ENCODE measurements at places on chromosomes 16 and 17. TPM values are rescaled to one million over a fixed set of nuclear protein-coding genes. Genes with fewer than 3 reads are reported as not detected.

DNA sequence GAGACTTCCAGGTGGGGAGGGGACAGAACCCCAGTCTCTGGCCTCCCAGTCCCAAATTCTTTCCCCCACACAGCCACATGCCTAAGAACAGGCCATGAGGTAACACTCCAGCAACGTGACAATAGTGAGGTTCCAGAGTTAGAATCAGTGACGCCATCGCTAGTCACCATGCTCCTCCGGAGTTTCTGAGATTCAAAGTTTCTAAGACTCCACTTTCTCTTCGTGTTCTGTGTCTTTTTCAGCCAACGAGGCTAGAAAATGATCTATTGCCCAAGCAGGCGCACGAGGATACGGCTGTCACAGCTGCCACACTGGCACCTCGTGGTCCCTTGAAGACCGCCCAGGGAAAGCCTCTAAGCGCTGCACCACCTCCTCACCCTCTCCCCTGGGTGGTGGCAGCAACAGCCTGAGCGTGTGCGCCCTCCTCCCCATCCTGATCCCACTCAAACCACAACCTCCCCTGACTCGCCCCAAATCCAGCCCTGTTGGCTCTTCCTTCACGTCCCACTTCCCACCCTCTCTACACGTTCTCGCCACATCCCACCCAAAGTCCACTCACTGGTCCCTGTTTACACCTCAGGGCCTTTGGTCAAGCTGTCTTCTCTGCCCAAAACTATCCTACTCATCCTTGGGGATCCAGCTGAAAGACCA lies 1.0 kb downstream of the MCRIP1 start:
- H3K27ac ChIP-seq: peak overlapping the region; percentile 96
- peak; percentile 54 for DNase-seq
- no peaks in the 10 kb centered on the region for H3K36me3 ChIP-seq
- no peaks in the 10 kb centered on the region for H3K27me3 ChIP-seq
- H3K4me3 ChIP-seq: peak overlapping the region; percentile 98

KRTAP1-1 gene
- not detected for total RNA-seq

CALB2 gene
- not detected for total RNA-seq

DNA sequence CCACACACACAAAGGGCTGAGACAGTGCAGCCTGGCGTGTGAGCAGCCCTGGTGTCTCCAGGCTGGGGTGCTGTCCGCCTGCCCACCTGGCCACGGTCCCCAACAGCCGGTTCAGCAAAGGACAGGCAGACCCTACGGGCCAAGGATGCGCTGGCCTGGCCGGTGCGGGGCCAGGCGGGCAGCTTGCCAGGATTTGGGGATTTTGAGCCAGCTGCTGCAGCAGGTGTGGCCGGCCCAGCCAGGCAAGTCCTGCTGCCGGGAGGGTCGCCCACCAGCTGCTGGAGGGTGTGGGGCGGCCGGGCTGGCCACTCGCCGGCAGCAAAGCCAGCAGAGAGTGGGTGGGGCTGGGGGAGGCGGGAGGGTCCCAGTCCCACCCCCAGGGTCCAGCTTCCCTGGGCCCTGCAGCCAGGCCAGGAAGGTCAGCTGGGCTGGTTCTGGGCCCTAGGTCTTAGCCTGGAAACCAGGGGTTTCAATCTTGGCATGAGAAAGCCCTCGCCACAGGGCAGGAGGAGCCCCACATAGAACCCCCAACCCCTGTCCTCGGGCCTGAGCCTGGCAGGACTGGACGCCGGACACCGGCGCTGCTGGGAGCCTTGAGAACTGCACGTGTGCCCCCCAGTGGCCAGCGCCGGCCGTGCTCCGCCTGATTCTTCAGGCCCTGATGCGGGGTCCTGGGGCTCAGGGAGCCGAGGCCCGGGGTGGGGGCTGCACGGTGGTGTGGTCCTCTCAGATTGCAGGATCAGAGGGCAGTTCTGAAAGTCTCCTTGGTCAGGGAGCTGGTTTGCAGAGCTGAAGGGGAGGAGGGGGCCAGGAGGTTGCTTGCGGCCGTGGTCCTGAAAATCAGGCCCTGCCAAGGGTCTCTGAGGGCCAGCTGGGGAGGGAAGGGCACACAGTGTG lies 17.6 kb upstream of the SSTR5 start:
- H3K4me3 ChIP-seq: no peak overlapping the region
- H3K36me3 ChIP-seq: peaks cover 4% of the 10 kb centered on the region
- H3K27ac ChIP-seq: no peak overlapping the region
- DNase-seq: peak; percentile 52
- H3K4me1 ChIP-seq: no peaks in the 10 kb centered on the region

GRCh38 chr17:40932608-40933007 lies 4.8 kb downstream of the KRT23 start:
- no peak overlapping the region for H3K27ac ChIP-seq
- no peaks in the 10 kb centered on the region for H3K4me1 ChIP-seq

DNA sequence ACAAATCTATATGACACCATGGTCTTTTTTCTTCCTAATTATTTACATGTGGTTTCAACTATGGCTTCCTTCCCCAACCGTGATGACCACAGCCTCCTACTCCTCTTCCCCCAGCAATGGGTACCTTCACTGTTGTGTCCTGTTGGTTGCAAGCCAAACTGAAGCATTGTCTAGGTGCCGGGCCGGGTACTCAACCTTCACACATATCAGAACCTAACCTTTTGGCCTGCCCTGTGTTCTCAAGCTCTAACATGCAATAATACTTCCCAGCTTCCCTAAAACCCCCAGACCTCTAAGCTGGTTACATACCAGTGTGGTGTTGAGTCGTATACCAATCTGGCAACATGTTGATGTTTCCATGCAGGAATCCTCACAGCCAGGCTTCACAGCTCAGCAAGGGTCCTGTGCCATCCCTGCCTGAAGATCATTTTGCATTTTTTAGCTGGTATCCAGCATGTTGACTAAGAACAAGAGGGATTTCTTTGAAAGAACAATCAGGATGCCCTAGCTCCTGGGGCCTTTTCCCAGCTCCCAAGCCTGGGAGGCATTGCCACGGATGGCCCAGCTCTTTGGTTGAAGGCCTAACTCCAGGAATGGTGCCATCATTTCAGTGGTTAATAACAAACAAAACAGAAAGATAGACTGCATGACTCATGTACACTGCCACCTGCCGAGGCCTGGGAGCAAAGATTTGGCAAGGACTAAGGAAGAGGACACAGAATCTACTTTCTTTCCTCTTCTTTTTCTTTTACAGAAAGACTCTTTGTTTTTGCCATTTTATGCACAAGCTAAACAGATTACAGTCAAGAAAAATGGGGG lies 373.7 kb upstream of the SALL1 start:
- H3K36me3 ChIP-seq: no peaks in the 10 kb centered on the region
- H3K27me3 ChIP-seq: no peaks in the 10 kb centered on the region
- DNase-seq: no peak
- no peak overlapping the region for H3K4me3 ChIP-seq

DNA sequence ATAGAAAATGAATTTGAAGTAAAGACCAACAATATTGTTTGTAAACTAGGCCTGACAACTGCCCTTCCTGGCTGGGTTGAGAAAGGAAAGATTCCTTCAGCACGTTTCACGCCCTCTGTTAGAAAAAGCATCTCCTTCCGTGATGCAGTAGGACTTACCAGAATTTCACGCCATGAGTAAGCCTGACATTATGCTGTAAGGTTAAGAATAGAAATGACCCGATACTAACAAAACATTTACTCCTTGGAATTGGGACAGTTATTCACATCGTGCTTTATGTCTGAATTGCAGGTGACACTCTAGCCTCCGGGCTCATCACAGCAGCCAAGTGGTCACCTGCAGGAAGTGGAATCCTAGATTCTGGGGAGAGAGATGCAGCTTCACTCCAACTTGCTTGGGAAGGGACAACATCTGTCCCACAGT lies 17.5 kb downstream of the MARCHF10 start:
- peaks cover 5% of the 10 kb centered on the region for H3K36me3 ChIP-seq
- H3K4me1 ChIP-seq: peaks cover 10% of the 10 kb centered on the region
- peaks cover 27% of the 10 kb centered on the region for H3K27me3 ChIP-seq
- no peak for DNase-seq
- no peak overlapping the region for H3K4me3 ChIP-seq

GRCh38 chr17:76772842-76773525 lies 35.1 kb downstream of the MFSD11 start:
- peak overlapping the region; percentile 86 for H3K27ac ChIP-seq
- peak overlapping the region; percentile 68 for H3K4me3 ChIP-seq
- no peaks in the 10 kb centered on the region for H3K27me3 ChIP-seq
- peak; percentile 27 for DNase-seq
- H3K4me1 ChIP-seq: peaks cover 17% of the 10 kb centered on the region

DNA sequence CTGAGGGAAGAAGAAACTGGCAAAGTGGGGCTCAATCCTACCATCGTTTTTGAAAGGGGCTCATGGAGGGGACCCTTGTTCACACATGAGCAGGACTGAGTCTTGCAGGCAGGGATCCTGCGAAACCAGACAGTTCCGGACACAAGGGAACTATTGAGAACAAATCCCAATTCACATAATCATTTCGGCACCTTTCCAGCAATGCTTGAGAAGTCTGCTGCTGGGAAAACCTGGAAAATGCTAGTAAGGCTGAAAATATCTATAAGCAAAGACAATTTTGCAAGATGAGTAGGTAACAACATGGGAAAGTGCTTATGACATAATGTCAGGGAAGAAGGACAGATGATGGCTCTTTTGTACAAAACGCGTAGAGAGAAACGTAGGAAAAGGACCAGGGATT lies 52.1 kb upstream of the BPTF start:
- peaks cover 6% of the 10 kb centered on the region for H3K4me1 ChIP-seq
- no peak for DNase-seq
- H3K4me3 ChIP-seq: no peak overlapping the region
- no peak overlapping the region for H3K27ac ChIP-seq
- peaks cover 6% of the 10 kb centered on the region for H3K27me3 ChIP-seq

CETP gene
- total RNA-seq: not detected

DNA sequence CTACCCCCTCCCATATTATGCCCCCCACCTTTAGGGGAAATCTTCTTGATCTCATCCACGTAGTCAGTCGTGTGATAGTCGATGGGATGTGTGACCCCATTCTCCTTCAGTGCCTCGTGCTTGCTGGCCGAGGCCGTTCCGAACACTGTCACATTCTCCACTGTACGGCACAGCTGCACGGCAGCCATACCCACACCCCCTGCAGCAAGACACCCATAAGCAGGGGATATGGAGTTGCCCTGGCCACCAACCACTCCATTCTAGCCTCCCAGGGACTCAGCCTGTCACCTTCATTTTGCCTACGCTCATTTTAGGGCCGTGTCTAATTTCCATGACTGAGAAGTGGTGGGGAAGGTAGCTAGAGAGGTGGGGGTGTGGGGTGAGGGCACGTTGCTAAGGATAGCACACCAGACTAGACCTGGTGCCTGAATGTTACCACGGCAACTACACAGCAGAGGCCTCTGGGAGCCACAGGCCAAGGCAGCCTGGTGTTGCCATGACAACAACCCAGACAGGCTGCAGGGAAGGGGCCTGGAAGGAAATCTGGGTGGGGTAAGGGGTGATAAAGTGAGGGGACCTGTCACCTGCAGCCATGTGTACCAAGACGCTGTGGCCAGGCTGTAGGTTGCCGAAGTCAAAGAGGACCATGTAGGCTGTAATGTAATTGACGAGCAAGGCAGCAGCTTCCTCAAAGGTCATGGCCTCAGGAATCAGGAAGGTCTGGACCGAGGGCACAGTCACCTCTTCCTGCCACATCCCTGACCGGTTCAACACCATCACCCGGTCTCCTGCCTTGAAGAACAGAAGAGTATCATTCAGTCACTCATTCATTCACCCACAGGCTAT lies 4.0 kb downstream of the VAT1 start:
- no peak for DNase-seq
- H3K27me3 ChIP-seq: no peaks in the 10 kb centered on the region
- no peak overlapping the region for H3K4me3 ChIP-seq
- H3K36me3 ChIP-seq: no peaks in the 10 kb centered on the region

GRCh38 chr16:8581831-8582580 lies 8.3 kb downstream of the TMEM114 start:
- no peaks in the 10 kb centered on the region for H3K36me3 ChIP-seq
- H3K27ac ChIP-seq: no peak overlapping the region
- no peak for DNase-seq
- H3K27me3 ChIP-seq: peaks cover 32% of the 10 kb centered on the region
- no peak overlapping the region for H3K4me3 ChIP-seq

GP2 gene
- total RNA-seq: not detected

CYB5D1 gene
- total RNA-seq: 10.2 TPM

DNA sequence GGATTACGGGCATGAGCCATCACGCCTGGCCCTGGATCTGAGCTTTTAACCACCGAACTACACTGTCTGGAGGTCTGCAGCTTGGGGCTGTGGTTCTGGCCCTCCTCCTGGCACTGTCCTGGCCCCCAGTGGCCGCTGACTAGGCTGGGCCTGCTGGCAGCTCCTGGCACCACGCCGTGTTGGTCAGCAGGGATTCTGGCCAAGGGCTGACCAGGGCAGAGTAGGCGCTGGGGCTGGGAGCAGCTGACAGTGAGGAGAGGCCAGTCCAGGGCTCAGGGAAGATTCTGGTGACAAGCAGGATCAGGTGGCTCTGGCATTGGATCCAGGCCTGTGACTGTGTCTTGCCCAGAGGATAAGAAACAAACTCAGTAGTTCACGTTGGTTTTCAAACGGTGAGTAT lies 14.6 kb downstream of the EEF2K start:
- no peak overlapping the region for H3K4me3 ChIP-seq
- H3K4me1 ChIP-seq: peaks cover 20% of the 10 kb centered on the region
- H3K27me3 ChIP-seq: no peaks in the 10 kb centered on the region
- no peak for DNase-seq
- H3K36me3 ChIP-seq: peaks cover 4% of the 10 kb centered on the region

DNA sequence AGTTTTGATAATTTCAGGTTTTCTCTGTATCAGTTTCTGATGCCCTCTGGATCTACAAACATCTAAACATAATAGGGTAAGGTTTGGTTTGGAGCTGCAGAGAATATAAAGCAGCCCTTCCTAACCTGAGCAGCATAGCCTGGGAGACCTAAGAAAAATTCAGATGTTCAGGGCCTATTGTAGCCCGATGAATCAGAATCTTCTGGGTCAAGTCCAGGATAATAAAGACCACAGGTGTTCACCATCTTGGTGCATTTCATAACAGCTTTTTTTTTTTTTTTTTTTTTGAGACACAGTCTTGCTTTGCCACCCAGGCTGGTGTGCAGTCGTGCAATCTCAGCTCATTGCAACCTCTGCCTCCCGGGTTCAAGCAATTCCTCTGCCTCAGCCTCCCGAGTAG lies 19.7 kb upstream of the ARHGAP17 start:
- DNase-seq: no peak
- no peaks in the 10 kb centered on the region for H3K36me3 ChIP-seq
- H3K27me3 ChIP-seq: no peaks in the 10 kb centered on the region
- no peak overlapping the region for H3K4me3 ChIP-seq

B3GNT9 gene
- total RNA-seq: 5.7 TPM

SLC5A11 gene
- 0.21 TPM for total RNA-seq

DNAAF8 gene
- 0.48 TPM for total RNA-seq

- H3K4me1 ChIP-seq: no peaks in the 10 kb centered on the region
- H3K27me3 ChIP-seq: peaks cover 25% of the 10 kb centered on the region
- no peak overlapping the region for H3K4me3 ChIP-seq
- H3K36me3 ChIP-seq: no peaks in the 10 kb centered on the region
- no peak overlapping the region for H3K27ac ChIP-seq
Measured at GRCh38 chr17:34639706-34640425, 60.5 kb downstream of the TMEM132E start.

GRCh38 chr17:71237903-71238538 lies 882.8 kb upstream of the SOX9 start:
- H3K4me1 ChIP-seq: no peaks in the 10 kb centered on the region
- no peaks in the 10 kb centered on the region for H3K36me3 ChIP-seq
- no peak overlapping the region for H3K4me3 ChIP-seq
